ENCODE measurements at places on chromosomes 5 and 9.

- peak; percentile 42 for DNase-seq
Observed at GRCh38 chr9:2267181-2267745, 252.1 kb downstream of the SMARCA2 start.

GRCh38 chr5:22708770-22709328 lies 144.3 kb downstream of the CDH12 start:
- DNase-seq, result no peak

DNA sequence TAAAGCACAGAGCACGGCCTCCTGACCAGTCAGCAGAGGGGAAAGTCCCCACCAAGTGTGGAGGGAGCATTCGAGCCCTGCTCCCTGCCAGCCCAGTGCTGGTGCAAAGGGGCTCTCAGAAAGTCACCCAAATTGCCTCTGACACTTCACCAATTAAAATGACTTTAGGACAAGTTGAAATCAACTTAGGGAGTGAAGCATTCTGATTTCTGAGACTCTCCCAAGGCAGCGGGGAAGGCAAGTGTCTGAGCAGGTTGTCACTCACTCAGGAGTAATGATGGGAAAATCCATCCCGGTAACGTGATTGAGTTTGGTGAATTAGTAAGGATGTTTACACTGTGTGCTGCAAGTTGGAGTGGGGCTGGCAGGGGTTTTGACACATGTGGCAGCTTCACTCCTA lies 73.7 kb downstream of the PCDH1 start:
- DNase-seq, result no peak

- DNase-seq, result no peak
Observed at GRCh38 chr5:40976836-40977235, 67.5 kb downstream of the C7 start.

DNA sequence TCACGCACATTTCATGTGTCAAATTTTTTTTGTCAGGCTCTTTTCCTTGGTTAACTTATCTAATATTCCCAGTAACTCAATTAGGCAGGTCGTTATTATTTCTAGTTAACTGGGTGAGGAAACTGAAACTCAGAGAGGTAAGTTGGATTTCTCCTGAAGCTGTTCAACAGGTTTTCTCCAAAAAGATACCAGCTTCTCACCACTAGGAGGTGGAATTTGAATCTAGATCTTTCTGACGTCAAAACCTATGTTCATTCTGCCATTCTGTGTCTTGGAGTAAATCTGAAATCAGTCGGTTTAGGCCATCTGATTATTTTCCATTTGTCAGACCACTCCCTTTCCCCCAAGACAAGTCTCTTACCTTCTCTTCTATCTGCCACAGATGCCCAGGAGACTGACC lies 572.9 kb downstream of the ACTL7B start:
- DNase-seq, result no peak

- DNase-seq, result peak; percentile 61
Observed at GRCh38 chr5:142611154-142611553, 74.7 kb downstream of the FGF1 start.

- DNase-seq, result no peak
Observed at GRCh38 chr5:141780952-141781781, 97.0 kb downstream of the PCDH1 start.

GRCh38 chr9:13555516-13555915 lies 276.0 kb upstream of the MPDZ start:
- no peak for DNase-seq

DNA sequence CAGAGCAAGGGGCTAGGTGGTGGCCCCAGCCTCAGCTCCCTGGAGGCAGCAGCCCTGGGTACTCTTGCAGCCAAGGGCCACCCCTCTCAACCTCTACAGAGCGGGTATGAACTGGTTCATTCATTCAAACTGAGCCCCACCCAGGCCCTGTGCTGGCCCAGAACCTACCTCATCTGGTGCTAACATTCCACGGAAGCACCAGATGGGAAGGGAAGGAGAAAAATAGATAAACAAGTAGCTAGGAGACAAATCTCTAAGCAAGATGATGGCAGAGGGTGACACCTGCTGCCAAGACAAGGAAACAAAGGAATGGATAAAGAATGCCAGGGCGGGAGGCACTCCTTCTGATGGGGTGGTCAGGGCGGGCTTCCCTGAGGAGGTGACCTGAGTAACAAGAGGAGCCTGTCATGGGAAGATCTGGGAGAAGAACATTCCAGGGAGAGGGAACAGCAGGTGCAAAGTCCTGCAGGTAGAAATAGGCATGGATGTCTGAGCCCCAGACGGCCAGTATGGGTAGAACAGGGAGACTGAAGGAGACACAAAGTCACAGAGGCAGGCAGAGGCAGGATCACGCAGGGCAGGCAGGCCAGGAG lies 6.1 kb downstream of the ST6GALNAC4 start:
- peak; percentile 42 for DNase-seq

- no peak for DNase-seq
Observed at GRCh38 chr5:17022296-17022695, 86.2 kb upstream of the MYO10 start.

- DNase-seq, result no peak
Observed at GRCh38 chr9:137429974-137430722, 7.0 kb downstream of the NOXA1 start.
